ENCODE measurements at places on chromosomes 2 and 18.

GRCh38 chr2:218006741-218007140 lies 3.9 kb upstream of the TNS1 start:
- no peak for DNase-seq

- DNase-seq: no peak
Measured at GRCh38 chr2:58629545-58630119, 388.5 kb upstream of the FANCL start.

DNA sequence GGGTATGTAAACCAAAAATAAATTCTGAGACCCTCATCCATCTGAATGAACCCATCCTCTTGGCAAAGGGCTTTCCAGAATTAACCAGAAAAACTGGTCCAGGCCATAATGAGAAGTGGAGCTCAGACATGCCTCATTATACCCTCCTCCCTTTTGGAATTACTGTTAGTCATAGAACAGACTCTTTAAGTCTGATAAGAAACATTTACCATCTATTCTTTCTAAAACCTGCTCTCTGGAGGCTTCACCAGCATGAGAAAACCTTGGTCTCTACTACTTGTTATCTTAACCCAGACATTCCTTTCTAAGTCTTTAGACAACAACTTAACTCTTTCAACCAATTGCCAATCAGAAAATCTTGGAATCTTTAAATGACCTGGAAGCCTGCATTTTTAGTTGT lies 82.8 kb downstream of the QPCT start:
- no peak for DNase-seq

- DNase-seq: no peak
Measured at GRCh38 chr2:88838165-88838635, 146.7 kb downstream of the RPIA start.

DNA sequence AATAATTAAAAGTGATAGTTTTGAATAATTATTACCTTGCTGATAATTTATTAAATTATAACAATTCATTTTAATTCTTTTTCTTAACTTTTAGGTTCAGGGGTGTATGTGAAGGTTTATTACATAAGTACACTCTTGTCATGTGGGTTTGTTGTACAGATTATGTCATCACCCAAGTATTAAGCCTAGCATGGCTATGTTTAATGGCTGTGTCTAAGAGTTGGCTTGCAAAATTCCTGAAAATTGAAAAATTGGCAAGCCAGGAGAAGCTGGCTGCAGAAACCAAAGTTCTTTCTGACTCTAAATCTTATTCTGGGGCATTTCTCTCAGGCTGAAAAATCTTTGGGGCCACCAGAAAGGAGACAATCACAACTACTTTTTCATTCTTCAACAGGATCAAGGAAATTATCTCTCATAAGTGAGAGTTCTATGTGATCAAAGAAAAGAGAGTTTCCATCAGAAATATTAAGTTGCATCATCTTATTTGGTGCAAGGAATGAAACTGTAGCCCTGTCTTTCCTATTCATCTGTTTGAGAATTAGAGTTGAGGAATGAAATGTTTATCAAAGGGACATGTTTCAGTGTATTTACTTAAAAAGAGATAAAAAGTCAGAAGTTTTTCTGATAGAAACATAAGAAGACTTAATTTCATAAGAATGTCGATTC lies 412.1 kb upstream of the CDH2 start:
- DNase-seq: no peak

GRCh38 chr2:141021109-141021508 lies 1109.7 kb downstream of the LRP1B start:
- no peak for DNase-seq

All from thoracic aorta (tissue), 2 donors.